Activated naive CD4-positive, alpha-beta T cell treated with anti-CD3 and anti-CD28 coated beads, Interleukin-2, amount 50 U/mL, for 72 hours (primary cell): ENCODE measurements at places on chromosomes 3 and 15. TPM values are rescaled to one million over a fixed set of nuclear protein-coding genes. Genes with fewer than 3 reads are reported as not detected.

MYLK gene
- 0.19 TPM for total RNA-seq

- DNase-seq: no peak
Measured at GRCh38 chr3:196749125-196749524, 9.5 kb downstream of the PAK2 start.

DNA sequence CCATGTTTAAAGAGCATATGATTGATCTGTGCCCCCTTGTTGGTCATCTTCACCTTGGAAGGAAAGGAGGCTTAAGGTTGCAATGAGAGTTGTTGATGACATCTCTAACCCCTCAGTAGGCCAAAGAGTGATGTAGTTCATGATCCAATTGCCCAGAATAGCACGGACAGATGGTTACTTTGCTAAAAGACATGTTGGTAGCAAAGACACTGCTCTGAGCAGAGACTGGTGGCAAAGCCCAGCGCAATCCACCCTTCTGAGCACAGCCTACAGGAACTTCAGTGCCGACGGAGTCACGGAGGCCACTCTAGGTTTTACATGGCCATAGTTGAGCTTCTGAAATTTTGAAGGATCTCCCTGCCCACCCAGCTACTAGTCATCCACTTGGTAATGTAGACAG, 21.8 kb downstream of the FBXO45 start:
- no peak for DNase-seq

- DNase-seq: no peak
Measured at GRCh38 chr3:156353563-156353962, 201.4 kb downstream of the SSR3 start.

DNA sequence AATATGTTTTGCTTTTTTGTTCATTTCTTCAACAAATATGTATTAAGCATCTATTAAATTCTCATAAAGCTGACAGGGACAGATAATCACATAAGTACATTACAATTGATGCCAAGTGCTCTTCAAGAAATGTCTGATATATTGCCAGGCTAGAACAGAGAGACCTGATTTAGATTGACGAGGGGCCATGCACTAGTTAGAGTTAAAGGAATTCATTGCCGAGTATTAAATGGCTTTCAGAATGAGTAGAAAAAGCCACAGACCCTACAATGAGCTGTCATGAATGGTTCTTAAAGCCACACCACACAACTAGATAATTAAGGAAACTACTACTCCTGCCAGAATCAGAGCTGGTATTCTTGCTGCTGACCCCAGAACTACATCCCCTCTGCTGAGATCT, 250.2 kb upstream of the MME start:
- DNase-seq: no peak

DNA sequence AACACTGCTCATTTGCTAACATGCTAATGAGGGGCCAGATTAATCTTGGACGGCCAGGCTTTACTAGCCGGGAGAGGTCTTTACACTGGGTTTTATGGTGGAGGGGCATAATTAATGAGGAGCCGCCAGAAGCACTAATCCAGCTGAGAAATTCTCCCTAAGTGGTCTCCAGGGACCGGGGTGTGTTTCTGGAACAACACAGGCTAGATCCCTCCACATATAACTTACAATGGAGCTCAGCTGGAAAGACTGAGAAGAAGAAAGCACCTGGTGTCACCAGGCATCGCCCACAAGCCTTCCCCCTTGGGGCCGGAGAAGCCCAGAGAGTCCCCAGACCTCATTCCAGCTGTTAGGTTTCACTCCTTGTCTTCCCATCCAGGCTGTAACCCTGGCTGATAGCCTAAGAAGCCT, 127.5 kb downstream of the MEGF11 start:
- DNase-seq: no peak

DNA sequence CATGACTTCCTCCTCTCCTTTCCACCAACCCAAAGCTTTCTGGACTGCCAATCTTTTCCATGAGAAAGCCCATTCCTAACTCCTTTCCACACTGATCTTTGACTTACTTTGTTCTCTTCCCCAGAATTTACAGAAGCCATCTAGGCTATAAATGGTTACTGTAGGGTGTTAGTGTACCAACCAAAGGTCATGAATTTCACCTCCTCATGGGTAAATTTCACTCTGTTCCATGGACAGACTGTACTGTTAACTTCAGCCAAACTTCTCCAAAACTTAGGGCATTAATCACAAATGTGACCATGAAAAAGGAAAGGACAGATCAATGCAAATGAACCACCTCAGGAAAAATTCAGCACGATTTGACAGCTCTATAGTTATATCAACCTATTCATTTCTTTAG, 54.9 kb downstream of the ATOSA start:
- no peak for DNase-seq
